ENCODE measurements at places on chromosomes 13 and 19.

- DNase-seq: peak; percentile 53
Observed at GRCh38 chr13:94620286-94620896, 18.7 kb downstream of the GPR180 start.

GRCh38 chr19:48751845-48752495, 471 bp downstream of the FUT1 start:
- no peak for DNase-seq

GRCh38 chr19:1913781-1914577, 8.8 kb downstream of the ADAT3 start:
- no peak for DNase-seq

- no peak for DNase-seq
Observed at GRCh38 chr13:46664195-46664594, 111.2 kb downstream of the LRCH1 start.

DNA sequence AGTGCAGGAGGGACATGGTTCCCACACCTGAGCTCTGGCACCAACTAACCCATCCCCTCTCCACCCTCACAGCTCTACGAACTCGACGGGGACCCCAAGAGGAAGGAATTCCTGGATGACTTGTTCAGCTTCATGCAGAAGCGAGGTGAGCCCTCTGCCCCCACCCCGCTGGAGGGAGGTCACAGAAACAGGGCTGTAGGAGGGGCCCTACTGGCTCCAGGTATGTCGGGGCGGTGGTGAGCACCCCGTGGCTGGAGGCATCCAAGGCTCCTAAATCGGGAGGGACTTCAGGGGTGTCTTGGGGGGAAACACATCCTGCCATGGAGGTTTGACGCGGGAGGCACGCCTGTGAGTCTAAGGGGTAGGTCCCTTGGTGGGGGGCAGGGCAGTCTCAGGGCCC, 24.1 kb upstream of the WDR18 start:
- DNase-seq: peak; percentile 73

GRCh38 chr13:80873589-80873988, 532.7 kb upstream of the SPRY2 start:
- DNase-seq: no peak

- DNase-seq: no peak
Observed at GRCh38 chr13:99717959-99718674, 216.8 kb downstream of the TM9SF2 start.

DNA sequence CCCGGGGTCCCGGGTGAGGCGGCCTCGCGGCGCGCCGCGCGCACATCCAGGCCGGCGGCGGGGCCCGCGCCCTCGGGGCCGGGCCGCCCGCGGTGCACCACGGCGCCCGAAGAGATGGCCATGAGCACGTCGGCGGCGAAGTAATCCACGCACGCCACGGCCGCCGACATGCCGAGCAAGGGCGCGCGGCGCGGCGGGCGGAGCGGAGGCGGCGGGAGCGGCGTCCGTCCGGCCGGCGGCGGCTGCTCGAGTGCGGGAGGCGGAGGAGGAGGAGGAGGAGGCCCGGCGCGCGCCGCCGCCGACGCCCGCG, at the start of gene KLF16:
TSS of gene KLF16 (minus strand) at position 252 of the 310 bp plus-strand sequence. CDS start at position 170, 82 bp downstream.
- DNase-seq: no peak

DNA sequence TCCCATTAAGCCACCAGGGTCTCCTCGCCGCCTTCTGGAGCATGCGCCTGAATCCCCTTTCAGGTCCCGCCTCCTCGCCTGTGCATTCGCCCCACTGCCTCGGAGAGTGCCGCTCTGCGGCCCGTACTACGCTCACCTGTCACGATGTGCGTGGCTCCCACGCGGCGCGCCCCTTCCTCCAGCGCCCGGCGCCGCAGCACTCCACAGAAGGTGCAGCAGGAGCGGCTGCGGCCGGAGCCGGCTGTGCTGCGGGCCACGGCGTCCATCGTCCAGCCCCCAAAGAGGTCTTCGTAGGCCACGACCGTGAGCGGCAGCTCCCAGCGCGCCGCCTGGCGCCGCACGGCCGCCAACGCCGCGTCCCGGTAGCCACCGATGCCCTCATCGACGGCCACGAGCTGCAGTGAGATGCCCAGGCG, 4.3 kb downstream of the CTU1 start:
- DNase-seq: no peak

GRCh38 chr13:77184455-77184854, 142.4 kb downstream of the MYCBP2 start:
- no peak for DNase-seq

- DNase-seq: no peak
Observed at GRCh38 chr19:11151181-11151580, 4.4 kb downstream of the SPC24 start.

DNA sequence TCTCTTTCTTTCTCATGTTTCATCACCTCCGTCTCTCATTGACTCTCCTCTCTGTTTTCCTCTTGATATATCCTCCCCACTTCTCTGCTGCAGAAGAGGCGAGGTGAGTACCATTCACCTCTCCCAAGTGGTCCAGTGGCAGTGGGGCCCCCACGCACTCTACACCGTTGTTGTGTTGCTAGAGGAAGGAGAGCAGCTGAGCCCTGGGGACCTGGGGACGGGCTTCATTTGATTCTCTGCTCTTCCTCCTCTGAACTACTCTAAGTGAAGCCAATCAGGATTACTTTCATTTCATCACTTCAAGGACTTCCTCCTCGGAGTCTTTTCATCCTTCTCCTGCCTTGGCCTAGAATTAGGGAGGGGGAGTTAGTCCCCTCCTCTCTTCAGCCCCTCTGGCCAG, 64.6 kb downstream of the CCNE1 start:
- no peak for DNase-seq

DNA sequence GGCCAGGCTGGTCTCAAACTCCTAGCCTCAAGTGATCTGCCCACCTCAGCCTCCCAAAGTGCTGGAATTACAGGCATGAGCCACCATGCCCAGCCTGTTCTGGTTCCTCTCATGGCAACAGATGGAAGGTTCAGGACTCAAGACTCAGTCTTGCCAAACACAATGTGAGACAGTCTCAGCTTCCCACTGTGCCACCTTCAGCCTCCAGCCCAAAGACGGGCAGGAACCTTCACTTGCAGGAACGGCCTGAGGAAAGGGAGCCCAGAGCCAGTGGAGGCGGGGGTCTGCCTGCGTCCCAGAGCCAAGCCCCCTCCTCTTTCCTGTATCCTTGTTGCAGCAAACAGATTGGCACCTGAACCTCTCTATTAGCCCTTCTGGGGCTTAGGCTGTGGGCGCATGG, 2.9 kb upstream of the CHST8 start:
- DNase-seq: no peak

- DNase-seq: no peak
Observed at GRCh38 chr19:10768936-10769335, 51.1 kb downstream of the DNM2 start.
